ENCODE measurements at places on chromosomes 4 and X. TPM values are rescaled to one million over a fixed set of nuclear protein-coding genes. Genes with fewer than 3 reads are reported as not detected.

The DKK2 gene
- 13.5 TPM for total RNA-seq

The ERAS gene
- total RNA-seq = not detected

The TLR2 gene
- total RNA-seq = 44.4 TPM

DNA sequence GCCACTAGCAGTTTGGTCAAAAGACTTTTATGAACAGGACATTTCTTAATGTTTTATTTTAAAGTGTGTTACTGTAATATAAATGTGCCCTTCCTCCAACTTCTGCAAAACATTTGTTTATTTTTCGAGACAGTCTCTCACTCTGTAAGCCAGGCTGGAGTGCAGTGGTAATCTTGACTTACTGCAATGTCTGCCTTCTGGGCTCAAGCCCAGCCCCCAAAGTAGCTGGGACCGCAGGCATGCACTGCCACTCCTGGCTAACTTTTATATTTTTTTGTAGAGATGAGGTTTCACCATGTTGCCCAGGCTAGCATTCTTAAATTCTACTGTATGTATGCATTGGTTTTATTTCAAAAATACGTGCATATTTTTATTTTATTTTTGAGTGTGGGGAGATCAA, 1201.9 kb downstream of the STIM2 start:
- no peak for DNase-seq

All from tibial nerve (tissue), 4 donors.